NCI-H1105 treated with DMSO at 0.1 percent for 48 hours (cell line): ENCODE measurements at places on chromosomes 16 and 17.
A peak's percentile ranks its signal among the peaks of the same experiment; 100 is the strongest.

DNA sequence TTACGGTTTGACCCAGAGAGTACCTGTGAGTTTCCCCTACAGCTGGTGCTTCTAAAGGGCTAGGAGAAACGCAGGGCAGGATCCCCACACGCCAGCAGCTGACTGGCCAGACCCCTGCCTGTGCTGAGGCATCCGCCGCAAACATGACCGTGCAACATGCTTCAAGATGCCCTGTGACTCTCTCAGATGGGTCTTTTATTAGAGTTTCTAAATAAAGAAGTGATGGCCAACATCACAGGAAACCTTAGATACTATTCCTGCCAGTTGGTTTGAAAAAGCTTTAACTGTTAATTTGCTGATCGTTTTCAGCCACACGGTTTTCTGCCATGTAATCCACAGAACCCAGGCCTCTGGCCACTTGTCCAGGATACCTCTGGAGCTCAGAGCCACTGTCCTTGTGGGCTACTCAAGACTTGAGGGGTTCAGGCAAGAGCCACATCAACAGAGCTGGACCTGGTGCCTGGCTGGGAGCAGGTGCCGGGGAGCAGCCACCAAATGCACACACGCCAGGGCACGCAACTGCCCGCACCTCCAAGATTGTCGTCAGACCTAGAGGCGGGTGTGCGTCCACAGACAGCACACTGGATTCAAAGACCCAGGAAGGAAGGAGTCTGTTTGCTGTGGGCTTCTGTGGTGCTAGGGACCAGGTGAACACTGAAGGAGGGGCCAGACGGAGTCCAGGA lies 118.4 kb downstream of the ZNF778 start:
- no peak for DNase-seq

- peak; percentile 55 for DNase-seq
Measured at GRCh38 chr16:29674188-29674587, 4.8 kb upstream of the QPRT start.

GRCh38 chr16:10517868-10518267 lies 62.5 kb downstream of the EMP2 start:
- no peak for DNase-seq

DNA sequence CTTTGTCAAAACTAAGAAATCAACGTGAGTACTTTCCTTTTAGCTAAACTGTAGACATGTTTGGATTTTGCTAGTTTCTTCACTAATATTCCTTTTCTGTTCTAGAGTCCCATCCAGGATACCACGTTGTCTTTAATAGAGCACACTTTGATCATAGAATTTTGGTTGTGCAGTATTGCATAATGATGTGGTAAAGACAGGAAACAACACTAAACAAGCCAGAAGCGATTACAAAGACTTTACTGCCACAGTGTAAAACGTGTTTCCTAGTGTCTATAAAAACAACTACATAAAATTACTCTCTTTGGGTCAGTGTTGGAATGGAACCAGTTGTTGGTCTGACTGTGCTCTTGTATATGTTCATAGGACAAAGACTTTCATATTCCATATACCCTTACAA lies 19.3 kb downstream of the SHISA9 start:
- DNase-seq, result no peak

- no peak for DNase-seq
Measured at GRCh38 chr17:13721705-13722104, 120.0 kb upstream of the HS3ST3A1 start.

- DNase-seq, result no peak
Measured at GRCh38 chr17:8249621-8250500, 772 bp downstream of the PFAS start.

GRCh38 chr17:67659028-67659427 lies 58.7 kb upstream of the NOL11 start:
- peak; percentile 4 for DNase-seq
